ENCODE measurements at places on chromosomes 4 and X.

DNA sequence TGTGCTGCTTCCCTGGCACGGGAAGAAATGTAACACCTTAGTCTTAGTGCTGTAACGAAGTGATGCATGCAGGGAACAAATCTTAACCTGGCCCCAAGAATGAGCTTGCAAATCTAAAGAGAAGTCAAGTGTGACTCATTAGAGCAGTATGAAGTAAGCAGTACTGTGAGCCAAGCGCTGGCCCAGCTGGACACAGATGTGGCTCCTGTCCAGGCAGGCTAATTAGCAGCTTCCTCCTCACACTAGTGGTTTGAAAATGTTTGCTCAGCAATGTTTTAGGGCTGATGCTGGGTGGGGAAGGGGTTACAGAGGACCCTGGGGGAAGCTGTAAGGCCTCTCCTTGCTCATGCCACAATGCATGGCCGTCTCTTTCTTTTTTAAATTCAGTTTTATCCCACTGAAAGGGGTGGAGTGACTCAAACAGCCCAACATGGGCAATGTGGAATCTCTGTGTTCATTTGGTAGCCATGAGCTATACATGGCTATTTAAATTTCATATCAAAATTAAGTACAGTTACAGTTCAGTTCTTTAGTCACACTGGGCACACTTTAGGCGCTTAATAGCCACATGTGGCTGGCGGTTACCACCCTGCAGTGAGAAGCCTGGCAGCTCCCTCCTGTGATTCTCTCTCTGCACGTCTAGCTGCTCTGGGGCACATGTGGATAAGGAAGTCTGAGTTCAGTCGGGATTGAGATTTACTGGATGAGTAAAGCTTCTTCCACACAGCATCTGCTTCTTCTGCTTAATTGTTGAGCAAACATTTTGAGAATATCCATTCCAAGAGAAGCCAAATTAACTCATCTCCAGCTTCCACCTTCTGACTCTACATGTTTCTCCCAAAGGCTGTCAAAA lies 48.8 kb downstream of the MAP7D2 start:
- no peak for DNase-seq

- no peak for DNase-seq
Observed at GRCh38 chr4:87120411-87121162, 99.8 kb downstream of the KLHL8 start.

DNA sequence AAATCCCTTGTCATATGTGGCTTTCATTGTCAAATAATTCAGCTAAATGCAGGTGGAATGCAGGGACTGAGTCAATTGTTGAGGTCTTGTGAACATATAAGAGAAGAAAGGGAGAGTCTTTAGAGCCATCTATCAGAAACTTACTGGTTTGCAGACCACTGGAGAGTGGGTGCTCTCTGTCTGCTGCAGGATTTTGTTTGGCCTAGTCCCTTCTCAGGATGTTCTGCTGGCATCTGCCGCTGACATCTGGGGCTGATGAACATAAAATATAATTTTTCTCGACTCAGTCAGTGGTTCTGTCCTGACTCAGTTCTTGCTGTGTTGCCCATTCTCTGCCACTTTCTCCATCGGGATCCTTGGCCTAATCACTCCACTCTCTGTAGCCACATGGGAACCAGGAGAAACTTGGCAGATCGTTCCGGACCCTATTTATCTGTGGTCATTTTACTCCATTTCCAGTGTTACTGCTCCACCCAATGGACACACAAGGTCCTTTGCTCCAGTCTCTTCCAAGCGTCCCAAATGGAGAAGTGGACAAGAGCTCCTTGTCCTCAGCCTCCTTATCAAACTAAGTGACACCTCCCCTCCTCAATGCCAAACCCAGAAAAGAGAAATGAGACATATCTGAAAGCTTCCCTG lies 436.2 kb downstream of the FAT4 start:
- DNase-seq: no peak

DNA sequence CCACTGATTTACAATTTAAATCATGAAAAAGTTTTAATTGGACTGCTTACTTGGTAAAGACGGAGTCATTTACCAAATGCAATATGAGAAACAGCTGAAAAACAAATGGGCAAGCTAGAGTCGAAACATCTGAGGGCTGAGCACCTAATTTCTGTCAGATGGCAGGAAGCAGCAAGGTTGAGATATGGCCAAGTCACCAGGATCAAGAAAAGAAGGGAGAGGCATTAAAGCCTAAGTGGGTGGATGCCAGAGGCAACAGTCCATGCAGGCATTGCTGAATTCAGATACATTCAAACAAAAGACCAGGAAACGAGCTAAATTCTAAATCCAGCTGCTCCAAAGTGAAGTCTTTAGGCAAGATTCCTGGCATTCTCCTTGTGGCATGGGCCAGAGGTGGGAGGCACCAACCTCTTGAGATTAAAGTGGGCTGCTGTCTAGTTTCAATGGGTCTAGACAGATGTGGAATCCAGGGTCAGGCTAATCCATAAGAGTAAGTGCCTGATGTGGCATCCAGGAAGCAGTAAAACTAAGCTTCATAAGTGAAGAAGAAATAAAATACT lies 8.0 kb upstream of the ARSJ start:
- no peak for DNase-seq

GRCh38 chr4:183244506-183244905 lies 75.6 kb downstream of the CLDN22 start:
- no peak for DNase-seq

- DNase-seq: no peak
Observed at GRCh38 chr4:14143892-14144291, 516.4 kb upstream of the BOD1L1 start.
